Right kidney (tissue), 9 donors: ENCODE measurements at places on chromosomes 3 and 15.

DNA sequence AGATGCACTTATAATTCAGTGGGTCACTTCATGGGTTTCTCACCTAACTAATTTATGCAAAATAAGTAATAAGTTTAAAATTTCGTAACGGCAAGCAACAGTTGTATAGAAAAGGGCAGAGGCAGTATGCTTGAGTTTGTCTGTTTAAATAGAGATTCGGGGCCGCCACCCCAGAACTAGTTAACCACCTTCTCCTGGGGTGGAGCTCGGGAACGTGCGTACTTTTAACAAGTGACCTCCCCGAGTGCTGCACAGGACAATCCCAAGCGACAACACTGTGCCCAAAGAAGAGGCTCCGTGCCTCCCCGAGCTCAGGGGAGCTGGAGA lies 439 bp downstream of the SSR3 start:
- no peak for DNase-seq

DNA sequence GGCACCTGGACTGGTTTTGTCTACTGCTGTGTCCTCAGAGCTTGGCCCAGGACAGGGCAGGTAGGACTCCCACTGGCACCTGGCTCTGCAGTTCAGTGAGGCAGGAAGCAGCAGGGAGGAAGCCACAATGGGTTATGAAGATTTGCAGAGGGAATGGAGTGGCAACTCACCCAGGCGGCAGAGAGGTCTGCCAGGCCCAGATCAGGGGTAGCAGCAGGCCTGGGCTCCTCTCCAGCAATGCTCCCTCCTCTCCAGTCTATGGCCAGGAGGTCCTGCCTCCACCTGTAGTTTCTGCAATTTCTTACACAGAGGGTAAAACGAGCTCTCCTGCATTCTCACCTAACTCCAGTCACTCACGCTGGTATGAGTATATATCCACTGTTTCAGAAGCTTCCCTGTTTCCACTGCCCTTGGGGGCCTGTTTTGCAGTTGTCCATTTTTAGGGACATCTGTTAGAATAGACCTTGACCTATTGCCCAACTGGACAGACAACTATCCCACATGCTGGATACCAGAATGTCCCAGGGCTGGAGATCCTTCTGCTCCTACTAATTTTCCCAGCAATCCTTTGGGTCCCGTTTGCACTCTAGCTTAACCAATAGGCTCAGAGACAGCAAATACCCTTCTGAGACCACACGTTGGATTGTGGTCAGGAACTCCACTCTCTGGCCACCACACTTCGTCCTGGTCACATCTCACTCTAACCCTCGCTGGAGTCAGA lies 35.2 kb downstream of the HMCES start:
- no peak for DNase-seq

GRCh38 chr15:55289011-55289745 lies 435 bp downstream of the RAB27A start:
- DNase-seq, result peak; percentile 69

DNA sequence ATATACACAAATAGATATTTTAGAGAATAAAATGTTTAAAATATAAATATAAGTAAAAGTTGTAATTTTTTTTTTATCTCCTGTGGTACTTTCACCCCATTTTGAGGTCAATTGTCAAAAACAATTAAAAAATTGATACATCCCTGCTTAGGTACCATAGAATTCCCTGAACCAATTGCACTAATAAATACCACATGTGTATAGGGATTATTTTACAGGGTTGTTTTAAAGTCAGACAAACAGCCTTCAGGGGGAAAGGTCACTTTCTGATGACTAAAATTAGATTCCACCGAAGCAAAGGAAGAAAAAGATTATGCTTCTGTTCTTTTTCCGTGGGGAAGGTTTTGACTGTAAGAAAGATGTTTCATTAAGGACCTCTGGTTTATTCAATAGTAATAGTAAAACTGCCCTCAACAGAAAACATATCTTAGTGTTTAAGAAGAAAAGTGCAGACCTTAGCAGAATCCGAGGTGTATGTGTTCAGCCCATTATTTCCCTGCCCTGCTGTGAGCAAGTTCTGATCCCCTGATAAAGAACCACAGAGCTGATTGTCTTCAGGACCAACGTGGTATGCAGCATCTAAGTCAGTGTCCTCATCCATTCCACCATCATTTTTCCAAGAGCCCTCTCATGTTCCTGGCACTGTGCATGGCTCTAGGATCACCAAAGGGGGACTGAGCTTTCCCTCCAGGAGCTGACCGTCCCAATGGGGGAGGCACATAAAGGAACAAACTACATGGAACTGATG lies 132.9 kb upstream of the IL12A start:
- no peak for DNase-seq

DNA sequence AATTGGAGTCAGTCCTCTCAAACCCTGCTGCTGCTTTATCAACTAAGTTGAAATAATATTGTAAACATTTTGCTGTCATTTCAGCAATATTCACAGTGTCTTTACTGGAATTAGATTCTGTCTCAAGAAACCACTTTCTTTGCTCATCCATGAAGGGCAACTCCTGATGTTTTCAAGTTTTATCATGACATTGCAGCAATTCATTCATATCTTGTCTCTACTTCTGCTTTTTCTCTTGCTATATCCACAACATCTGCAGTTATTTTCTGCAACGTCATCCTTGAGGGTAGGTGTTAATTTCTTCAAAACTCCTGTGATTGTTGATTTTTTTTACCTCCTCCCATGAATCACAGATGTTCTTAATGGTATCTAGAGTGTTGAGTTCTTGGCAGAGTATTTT lies 181.6 kb downstream of the EPHA6 start:
- no peak for DNase-seq

DNA sequence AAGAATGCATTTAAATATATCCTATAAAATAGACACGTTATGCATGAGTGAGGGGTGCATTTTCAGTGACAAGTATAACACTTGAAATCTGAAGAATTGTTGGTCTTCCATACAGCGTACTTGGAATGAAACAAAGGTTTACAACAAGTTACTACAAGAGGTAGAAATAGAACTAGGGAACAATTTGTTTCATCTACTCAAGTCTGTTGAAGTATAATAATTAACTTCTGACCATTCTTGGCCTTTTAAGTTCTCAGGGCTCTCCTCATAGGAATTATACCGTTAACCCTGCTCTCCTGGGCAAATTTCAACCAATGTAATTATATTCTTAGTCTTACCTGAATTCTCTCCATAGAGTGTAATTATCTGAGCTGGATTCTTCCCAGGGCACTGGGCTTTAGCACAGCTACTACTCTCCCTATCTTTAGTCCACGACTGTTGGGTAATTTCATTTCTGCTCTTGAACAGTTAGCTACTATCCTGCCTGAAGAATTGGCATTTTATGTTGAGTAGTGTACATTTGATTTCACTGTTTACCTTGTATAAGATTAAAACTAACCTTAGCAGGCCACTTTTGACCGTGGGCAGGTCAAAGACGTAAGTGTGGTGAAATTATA lies 100.6 kb downstream of the UBE2E2 start:
- DNase-seq, result no peak

DNA sequence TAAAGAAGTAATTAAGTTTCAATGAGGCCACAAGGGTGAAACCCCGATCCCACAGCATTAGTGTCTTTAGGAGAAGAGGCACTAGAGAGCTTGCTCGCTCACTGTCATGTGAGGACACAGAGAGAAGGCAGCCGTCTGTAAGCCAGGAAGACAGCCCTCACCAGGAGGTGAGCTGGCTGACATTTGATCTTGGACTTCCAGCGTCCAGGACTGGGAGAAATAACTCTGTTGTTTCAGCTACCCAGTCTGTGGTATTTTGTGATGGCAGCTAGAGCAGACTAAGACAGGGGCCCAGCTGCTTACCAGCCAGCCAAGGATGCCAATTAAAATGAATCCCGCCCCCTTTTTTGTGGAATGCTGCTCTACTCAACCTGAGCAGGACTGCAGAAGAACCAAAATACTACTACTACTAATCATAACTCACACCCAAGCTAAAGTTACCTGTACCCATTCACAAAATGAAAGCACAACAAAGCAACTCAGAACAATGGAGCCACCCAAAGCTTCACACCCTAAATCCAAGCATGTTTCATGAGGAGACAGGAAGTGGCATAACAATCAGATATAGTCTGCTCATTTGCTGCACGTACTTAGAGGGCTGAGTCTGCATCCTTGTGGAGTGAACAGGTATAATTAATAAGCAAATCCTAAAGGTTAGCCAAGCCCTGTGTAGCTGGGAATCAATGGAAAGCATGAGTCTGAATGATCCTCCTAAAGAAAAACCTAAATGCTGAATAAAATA lies 35.6 kb upstream of the RHCG start:
- DNase-seq, result no peak

GRCh38 chr15:99873451-99873850 lies 140.2 kb upstream of the LYSMD4 start:
- DNase-seq, result no peak

DNA sequence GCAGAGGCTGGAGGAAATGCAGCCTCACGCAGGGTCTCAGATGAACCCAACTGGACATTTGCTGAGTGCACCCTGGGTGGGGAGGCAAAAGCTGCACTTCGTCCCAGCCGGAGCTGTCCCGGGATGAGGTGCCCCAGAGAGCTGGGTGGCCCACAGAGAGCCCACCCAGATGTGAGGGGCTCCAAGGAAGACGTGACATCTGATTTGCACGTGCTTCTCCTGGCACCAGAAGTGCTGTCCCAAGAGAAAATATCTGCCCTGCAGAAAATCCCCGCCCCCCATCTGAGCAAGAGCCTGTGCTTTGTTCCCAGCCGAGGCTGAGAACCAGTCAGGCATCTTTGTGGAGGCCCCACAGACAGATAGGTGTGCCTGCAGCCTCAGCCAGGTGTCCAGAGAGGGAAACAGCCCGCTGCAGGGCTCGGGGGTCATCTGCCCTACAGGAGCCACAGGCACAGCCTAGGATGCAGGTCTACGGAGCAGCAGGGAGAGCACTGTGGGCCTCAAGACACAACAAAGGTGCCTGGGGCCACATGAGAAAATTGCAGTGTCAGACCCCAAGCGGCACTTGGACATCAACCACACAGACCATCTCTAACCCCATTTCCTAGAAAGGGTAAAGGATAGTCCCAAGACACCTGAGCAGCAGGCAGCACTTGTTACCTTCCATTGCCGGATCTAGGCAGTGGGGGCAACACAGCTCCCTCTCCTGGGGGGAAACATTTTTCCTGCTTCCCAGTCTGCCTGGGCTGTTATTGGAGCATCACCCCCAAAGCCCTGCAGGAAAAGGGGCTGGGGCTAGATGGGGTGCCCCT lies 5.8 kb downstream of the TMIE start:
- DNase-seq, result no peak

- no peak for DNase-seq
Observed at GRCh38 chr15:90047956-90048575, 46.9 kb downstream of the ZNF710 start.

GRCh38 chr15:101615986-101616848 lies 36.0 kb downstream of the TM2D3 start:
- peak; percentile 79 for DNase-seq

- DNase-seq, result no peak
Observed at GRCh38 chr3:157888040-157888439, 218.2 kb downstream of the SHOX2 start.

DNA sequence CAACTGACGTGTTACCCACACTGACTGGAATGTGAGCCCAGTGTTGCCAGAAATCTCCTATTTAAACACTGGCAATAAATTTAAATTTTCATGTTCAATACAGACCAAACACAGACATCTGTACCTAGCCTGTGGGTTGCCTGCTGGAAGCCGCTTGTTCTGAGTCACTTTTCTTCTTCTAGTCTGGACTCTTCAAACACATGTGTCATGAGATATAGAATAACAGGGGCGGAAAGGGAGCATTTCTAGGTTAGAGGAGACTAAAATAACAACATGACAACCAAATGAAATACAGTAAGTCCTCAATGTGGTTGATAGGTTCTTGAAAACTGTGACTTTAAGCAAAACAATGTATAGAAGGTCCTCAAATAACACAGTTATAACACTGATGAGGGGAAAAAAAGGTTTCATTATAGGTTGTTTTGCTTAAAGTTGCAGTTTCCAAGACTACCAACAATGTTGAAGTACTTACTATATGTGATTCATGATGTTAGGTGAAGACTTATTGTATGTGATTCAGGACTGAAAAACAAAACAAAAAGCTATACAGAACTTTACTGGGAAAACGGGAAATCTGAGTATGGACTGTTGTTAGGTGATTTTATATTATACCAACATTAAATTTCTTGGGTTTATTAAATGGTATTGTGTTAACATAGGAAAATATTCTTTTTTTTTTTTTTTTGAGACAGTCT lies 63.1 kb downstream of the PRKAR2A start:
- DNase-seq, result peak; percentile 3

- no peak for DNase-seq
Observed at GRCh38 chr3:178063461-178063860, 472.8 kb upstream of the KCNMB2 start.

- no peak for DNase-seq
Observed at GRCh38 chr3:4408958-4409357, 58.1 kb downstream of the SUMF1 start.

- no peak for DNase-seq
Observed at GRCh38 chr3:57000012-57000411, 60.5 kb upstream of the SPATA12 start.

DNA sequence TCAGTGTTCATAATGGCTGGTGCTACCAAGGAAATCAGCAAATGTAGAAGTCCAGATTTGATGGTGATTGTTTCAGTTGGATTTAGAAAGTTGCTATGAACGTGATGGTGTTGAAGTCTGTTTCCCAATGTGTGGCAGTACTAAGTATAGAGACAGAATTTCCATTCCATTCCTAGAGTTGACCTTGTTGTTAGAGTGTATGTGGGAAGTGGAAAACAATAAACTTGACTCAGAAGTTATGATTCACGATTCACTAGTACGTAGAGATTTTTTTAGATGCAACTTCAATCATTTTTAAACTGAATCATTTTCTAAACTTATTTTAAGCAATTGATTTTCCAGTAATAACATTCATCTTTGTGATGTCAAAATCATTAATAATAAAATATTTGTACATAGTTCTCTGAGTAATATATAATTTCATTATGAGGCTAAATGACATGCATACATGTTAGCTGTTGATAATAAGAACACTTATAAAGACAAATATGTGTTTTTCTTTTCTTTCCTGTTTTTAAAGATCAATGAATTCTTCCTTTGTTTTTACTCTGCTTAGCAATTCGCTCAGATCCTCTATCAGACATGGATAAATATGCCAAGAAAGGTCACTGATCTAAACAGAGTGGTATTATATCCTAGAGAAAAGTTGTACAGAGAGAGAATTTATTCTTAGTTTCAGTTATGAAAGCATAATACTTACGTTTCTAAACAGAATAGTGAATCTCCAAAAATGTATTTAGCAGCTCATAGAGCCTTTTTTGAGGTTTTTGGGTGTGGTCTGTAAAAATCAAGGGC lies 108.8 kb upstream of the GPR149 start:
- no peak for DNase-seq

- DNase-seq, result no peak
Observed at GRCh38 chr3:148464246-148464645, 233.5 kb upstream of the AGTR1 start.

- DNase-seq, result no peak
Observed at GRCh38 chr3:61454006-61454585, 107.3 kb upstream of the PTPRG start.

DNA sequence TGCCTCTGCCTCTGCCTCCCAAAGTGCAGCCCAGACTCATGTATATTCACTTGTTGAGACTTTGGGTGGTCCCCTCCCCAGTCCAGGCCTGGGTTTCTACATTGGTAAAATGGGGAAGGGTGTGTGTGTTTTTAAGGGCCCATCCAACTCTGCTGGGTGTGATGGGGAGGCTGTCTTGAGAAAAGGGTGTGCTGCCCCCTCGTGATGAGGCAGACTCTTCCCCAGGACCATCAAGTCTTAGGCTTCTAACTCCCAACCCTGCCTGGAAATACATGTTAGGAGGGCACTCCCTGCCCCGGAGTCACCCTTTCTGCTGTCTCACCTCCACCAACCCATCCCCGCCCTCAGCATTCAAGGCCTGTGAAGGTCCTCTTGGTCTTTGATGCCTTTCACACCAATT lies 4.4 kb upstream of the PTPN23 start:
- DNase-seq, result no peak

GRCh38 chr3:46882377-46883053 lies 5.0 kb downstream of the PTH1R start:
- peak; percentile 89 for DNase-seq
